Naive thymus-derived CD4-positive, alpha-beta T cell (primary cell): ENCODE measurements at places on chromosomes 7 and 10.

DNA sequence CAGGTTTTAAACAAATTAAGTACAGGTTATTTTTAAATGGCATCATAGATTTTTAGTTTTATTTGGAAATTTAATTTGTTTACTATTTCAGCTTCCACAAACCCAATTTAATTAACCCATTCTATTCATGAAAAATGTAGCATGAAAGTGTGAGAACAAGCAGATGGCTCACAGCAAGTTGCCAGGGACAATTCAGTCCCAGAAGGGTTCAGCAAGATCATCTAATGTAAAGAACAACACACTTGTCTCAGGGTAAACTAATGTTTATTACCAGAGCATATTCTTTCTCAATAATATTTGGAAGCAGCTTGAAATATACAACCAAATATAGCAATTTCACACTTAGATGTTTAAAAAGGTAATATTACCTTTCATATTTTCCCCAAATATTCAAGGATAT, 166.9 kb upstream of the SLC13A1 start:
- H3K27me3 ChIP-seq: no peaks in the 10 kb centered on the region
- DNase-seq: no peak
- no peak overlapping the region for H3K4me3 ChIP-seq

DNA sequence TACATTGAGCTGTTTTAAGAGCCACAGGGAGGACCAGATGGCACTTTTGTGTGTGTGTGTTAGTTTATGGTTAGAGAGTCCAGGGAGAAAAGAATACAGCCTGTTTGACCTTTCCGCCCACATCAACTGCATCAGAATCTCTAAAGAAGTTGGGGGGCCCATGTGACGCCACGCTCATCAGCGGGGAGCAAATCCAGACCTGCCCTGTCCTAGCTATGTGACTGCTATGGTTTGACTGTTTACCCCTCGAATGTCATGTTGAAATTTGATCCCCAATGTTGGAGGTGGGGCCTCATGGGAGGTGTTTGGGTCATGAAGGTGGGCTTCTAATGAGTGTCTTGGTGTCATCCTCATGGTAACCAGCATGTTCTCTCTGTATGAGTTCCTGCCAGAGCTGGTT, 128.0 kb downstream of the ADRA2A start:
- H3K4me3 ChIP-seq: no peak overlapping the region
- no peak overlapping the region for H3K27ac ChIP-seq
- no peaks in the 10 kb centered on the region for H3K27me3 ChIP-seq
- no peak for DNase-seq
- no peaks in the 10 kb centered on the region for H3K36me3 ChIP-seq
- H3K4me1 ChIP-seq: no peaks in the 10 kb centered on the region

DNA sequence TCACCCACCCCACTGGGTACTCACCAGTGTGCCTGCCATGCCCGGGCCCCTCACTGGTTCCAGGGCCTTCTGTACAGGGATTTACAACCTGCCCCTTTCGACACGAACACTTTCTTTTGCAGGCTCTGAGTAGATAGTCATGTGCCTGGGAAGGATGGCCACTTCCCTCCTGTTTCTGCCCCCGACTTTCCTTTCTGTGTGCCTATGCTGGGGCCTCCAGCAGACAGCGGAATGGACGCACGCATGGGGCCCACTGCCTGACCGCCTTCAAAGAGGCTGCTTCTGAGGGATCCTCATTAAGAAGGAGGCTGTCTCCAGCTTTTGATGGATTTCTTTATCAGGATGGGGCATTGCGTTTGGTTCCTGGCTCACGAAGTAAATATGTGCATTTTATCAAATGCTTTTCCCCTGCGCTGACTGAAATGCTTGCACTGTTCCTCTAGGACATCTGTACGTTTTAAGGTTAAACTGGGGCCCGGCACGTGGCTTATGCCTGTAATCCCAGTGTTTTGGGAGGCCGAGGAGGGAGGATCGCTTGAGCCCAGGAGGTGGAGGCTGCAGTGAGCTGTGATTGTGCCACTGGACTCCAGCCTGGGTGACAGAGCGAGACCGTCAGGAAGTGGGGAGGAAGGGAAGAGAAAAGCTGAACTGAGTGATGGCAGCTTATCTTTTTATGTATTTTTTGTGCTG, 29.4 kb upstream of the NKX6-2 start:
- no peak for DNase-seq
- H3K36me3 ChIP-seq: no peaks in the 10 kb centered on the region
- H3K27ac ChIP-seq: no peak overlapping the region
- H3K27me3 ChIP-seq: no peaks in the 10 kb centered on the region

GRCh38 chr7:154990964-154991540, 11.9 kb downstream of the PAXIP1 start:
- no peaks in the 10 kb centered on the region for H3K4me1 ChIP-seq
- H3K4me3 ChIP-seq: no peak overlapping the region
- no peaks in the 10 kb centered on the region for H3K27me3 ChIP-seq
- no peak for DNase-seq
- H3K36me3 ChIP-seq: peaks cover 29% of the 10 kb centered on the region

- H3K27me3 ChIP-seq: no peaks in the 10 kb centered on the region
- no peaks in the 10 kb centered on the region for H3K36me3 ChIP-seq
- H3K27ac ChIP-seq: no peak overlapping the region
- no peak for DNase-seq
Observed at GRCh38 chr7:55063633-55064032, 44.8 kb downstream of the EGFR start.

DNA sequence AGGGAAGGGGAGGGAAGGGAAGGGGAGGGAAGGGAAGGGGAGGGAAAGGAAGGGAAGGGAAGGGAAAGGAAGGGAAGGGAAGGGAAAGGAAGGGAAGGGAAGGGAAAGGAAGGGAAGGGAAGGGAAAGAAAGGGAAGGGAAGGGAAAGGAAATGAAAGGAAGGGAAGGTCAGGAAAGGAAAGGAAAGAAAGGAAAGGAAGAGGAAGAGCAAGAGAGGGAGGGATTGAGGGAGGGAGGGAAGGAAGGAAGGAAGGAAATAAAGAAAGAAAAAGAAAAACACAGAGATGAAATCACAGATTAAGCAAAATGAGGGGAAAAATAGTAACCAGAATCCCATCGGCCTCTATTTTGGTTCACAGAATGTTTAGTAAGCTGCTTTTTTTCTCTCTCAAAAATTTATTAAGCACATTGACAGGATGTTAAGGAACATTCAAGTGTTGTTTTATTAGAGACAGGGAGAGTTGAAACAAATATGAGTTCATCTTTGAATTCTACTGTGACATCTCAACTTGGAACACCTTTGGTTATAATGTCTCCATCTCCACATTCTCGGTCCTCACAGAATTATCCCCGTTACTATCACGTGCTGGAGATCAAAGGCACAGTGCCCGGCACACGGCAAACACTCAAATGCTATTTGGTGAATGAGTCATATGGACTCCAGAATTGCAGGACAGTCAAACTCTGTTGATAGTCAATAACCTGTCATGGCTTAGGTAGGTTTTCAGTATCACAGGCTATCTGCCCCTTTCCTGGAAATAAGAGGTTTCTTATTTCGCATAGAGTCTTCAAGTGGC, 52.4 kb downstream of the ABCB1 start:
- no peaks in the 10 kb centered on the region for H3K27me3 ChIP-seq
- no peak overlapping the region for H3K4me3 ChIP-seq
- H3K36me3 ChIP-seq: no peaks in the 10 kb centered on the region

GRCh38 chr10:71396084-71396710, 523 bp upstream of the CDH23 start:
- H3K27ac ChIP-seq: no peak overlapping the region
- peak overlapping the region; percentile 24 for H3K4me3 ChIP-seq
- no peak for DNase-seq
- no peaks in the 10 kb centered on the region for H3K4me1 ChIP-seq
- no peaks in the 10 kb centered on the region for H3K36me3 ChIP-seq

GRCh38 chr7:92682903-92683539, 92.8 kb upstream of the FAM133B start:
- no peak overlapping the region for H3K4me3 ChIP-seq
- DNase-seq: peak; percentile 47
- no peaks in the 10 kb centered on the region for H3K36me3 ChIP-seq
- peak overlapping the region; percentile 70 for H3K27ac ChIP-seq
- no peaks in the 10 kb centered on the region for H3K27me3 ChIP-seq

DNA sequence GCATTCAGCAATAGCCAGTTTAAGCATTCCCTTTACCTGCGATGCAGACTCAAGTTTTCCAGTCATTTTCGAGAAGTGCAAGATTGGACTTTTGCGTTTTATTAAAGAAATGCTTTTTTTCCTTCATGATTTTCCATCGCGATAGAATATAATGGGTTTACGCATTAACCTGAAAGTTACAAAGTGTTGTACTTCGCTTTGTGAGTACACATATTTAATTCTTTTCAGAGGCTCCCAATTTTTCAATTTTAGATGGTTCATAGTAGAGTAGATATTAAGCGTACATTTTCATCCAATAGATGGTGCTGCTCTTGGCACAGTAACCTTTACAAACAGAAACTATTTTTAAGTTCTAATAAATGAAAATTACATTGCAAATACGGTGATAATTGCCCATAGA, 1.3 kb downstream of the PTPRZ1 start:
- no peak for DNase-seq
- H3K27ac ChIP-seq: no peak overlapping the region
- no peak overlapping the region for H3K4me3 ChIP-seq
- no peaks in the 10 kb centered on the region for H3K4me1 ChIP-seq
- no peaks in the 10 kb centered on the region for H3K36me3 ChIP-seq

DNA sequence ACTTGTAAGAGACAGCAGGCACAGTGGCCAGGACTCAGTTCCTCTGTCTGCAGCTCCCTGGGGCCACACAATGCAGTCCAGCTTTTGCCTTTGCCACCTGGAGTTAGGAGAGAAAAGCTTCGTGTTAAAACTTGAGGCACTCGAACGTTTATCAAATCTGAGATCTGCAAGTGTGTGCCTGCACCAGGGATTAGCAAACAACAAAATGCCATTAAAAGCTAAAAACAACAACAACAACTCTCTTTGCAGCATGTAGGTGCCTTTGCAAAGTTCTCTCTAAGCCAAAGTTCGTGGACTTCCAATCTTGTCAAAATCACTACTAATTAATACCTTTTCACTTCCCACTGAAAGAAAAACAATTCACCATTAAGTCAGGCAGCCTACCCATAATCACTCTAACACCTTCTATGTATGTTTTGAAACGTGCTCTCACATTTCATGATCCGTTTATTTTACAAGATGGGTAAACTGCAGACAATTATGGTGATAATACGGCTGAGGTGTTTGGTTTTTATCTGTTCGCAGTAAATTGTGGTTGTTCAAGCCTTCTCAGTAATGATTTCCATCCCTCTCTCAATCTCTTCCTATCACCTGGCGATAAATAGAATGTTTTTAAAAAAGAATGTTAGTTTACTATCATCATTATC, 36.2 kb upstream of the SDK1 start:
- H3K4me3 ChIP-seq: no peak overlapping the region
- no peak for DNase-seq
- no peaks in the 10 kb centered on the region for H3K4me1 ChIP-seq
- H3K36me3 ChIP-seq: no peaks in the 10 kb centered on the region

GRCh38 chr7:94433224-94433623, 38.5 kb downstream of the COL1A2 start:
- DNase-seq: no peak
- H3K27me3 ChIP-seq: no peaks in the 10 kb centered on the region
- no peaks in the 10 kb centered on the region for H3K4me1 ChIP-seq
- H3K36me3 ChIP-seq: no peaks in the 10 kb centered on the region

- DNase-seq: no peak
- H3K4me1 ChIP-seq: peaks cover 3% of the 10 kb centered on the region
- H3K36me3 ChIP-seq: no peaks in the 10 kb centered on the region
- no peak overlapping the region for H3K4me3 ChIP-seq
- no peaks in the 10 kb centered on the region for H3K27me3 ChIP-seq
- no peak overlapping the region for H3K27ac ChIP-seq
Observed at GRCh38 chr10:70337201-70337651, 45.2 kb downstream of the LRRC20 start.

- H3K4me1 ChIP-seq: no peaks in the 10 kb centered on the region
- no peaks in the 10 kb centered on the region for H3K27me3 ChIP-seq
- H3K4me3 ChIP-seq: no peak overlapping the region
- H3K36me3 ChIP-seq: no peaks in the 10 kb centered on the region
- H3K27ac ChIP-seq: no peak overlapping the region
Observed at GRCh38 chr7:157073949-157074624, 63.6 kb upstream of the MNX1 start.

DNA sequence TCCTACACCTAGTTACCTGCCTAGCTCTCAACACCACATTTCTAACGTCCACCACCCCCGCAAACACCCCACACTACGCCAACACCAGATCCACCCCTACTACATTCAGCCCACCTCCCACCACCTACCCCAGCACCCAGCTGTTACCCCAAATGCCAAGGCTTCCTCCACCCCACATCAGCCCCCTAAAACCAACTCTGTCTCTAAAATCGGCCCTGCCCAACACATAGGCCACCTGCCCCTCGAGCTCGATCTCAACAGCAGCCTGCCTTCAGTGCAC, 53.3 kb upstream of the SLF2 start:
- no peak overlapping the region for H3K4me3 ChIP-seq
- H3K27ac ChIP-seq: no peak overlapping the region
- H3K27me3 ChIP-seq: no peaks in the 10 kb centered on the region
- H3K36me3 ChIP-seq: no peaks in the 10 kb centered on the region
- DNase-seq: no peak

DNA sequence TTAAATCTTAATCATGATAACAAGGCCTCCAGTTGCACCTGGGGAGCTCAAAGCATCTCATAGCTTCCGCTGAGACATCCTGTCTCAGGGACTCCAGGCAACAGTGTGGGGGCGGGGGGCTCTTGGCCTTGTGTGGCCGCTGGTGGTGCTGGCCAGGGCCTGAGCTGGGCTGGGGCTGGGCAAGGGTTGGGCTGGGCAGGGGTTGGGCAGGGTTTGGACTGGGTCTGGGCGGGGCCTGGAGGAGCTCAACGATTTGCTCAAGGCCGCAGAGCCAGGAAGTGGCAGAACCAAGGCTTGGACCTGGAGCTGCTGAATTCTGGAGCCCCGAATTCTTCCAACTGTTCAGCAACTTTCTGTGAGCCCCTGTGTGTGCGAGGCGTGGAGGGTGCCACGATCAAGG, 37.9 kb upstream of the PSMG3 start:
- no peaks in the 10 kb centered on the region for H3K36me3 ChIP-seq
- H3K4me1 ChIP-seq: no peaks in the 10 kb centered on the region
- no peak overlapping the region for H3K4me3 ChIP-seq
- no peak overlapping the region for H3K27ac ChIP-seq
- H3K27me3 ChIP-seq: no peaks in the 10 kb centered on the region

DNA sequence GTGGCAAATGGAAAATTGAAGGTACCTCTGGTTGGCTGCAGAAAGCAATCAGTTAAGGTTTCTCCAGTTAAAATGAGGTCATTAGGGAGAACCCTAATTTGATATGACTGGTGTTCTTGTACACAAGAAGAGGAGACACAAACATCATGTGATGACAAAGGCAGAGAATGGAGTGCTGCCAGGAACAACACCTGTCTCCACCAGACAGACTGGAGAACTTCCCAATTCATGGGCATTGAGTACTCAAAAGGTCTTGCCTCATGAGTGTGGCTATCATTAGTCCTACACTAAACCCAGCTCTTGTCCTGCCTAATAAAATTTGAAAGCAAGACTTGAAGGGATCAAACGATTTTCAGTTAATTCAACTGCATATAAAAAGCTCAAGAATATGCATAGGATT, 152.6 kb downstream of the PTPN20 start:
- DNase-seq: no peak
- H3K27ac ChIP-seq: no peak overlapping the region
- no peak overlapping the region for H3K4me3 ChIP-seq
- no peaks in the 10 kb centered on the region for H3K4me1 ChIP-seq
- H3K27me3 ChIP-seq: no peaks in the 10 kb centered on the region
